ENCODE measurements at places on chromosomes 4 and X.

DNA sequence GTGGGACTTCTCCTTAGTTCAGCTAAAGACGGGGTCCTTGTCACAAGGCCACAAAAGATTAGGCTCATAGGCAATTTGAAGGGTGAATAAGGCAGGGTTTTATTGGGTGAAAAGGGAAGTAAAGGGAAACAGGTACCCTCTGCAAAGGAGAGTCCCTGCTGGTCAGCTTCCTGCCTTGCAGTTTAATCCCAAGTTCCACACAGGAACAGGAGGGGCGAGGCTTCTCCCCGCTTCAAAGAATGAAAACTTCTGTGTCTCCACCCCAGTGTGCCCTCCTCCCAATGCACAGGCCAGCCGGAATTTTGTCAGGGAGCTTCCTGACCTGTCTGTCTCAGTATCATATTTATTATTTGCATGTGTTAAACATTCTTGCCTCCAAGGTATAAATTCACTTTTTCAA, 37.1 kb downstream of the ITM2A start:
- no peak for DNase-seq

DNA sequence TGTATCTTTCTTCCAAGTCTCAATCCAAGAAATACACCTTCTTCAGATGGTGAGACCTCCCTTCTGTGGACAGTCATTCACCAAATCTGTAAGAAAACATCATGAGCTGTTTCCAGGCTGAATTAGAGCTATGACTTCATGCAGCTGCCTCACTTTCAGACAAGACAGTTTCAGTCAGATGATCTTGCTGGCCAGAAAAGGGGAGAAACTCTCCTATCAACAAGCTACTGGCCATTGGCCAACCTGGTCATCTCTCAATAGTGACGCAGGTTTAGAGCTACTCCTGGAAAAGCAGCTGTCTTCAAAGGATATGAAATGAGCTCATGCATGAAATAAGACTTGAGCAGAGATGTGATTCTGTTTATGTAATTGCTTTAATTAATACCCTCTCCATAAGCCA, 69.6 kb upstream of the NDP start:
- DNase-seq = no peak

DNA sequence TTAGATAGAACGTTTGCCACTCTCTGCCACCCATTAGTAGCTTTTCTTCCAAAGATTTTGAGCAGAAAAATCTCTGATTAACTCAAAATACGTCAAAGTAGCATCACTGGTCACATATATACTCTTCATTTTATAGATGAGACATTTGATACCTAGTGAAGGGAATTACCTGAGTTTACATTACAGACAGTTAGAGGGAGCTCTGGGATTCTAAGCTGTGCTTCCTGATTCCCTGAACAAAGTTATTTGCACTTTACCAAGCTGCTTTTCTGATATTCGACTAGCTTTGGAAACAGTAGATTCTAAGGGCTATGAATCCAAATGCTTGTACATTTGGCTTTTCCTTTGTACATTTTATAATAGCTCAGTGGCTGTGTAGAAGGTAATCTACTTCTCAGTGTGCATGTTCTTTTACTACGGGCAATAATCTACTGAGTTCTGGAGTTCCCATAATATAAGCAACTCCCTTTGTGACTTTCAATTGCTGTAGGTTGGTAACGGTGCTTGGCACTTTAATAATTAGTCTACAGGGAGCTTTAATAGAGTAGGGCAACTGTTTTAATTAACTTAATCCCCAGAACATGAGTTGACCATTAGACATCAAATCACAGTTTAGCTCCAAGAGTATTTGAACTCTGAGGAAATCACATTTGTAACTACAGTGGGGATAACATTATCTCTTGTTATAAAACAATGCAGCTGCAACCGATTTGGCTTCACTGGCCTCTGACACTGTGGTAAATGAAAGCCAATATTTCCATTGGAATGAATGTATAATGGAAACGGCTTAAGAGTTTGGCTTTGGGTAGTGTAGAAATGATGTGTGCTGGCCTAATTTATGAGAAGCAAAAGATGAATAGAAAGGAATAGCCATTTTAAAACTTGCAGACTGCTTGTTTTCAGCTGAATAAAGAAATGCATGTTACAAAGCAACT, 1602.4 kb downstream of the STIM2 start:
- no peak for DNase-seq

DNA sequence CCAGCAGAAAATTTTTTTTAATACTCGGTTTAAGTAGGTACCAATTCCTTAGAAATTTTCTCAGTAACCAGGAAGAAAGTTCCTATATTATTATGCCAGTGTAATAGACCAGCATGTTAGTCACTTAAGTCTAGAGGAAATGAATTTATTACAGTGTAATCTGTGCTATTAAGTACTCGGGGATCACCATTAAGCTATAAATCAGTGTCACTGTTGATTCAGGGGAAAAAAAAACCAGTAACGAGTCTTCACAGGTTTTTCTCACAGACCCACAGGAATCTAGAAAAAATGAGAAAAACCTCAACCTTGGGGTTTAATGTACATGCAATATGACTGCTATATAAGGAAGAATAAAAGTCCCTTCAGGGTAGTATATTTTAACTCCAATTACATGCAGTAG, 138.3 kb upstream of the IL1RAPL2 start:
- DNase-seq = no peak

DNA sequence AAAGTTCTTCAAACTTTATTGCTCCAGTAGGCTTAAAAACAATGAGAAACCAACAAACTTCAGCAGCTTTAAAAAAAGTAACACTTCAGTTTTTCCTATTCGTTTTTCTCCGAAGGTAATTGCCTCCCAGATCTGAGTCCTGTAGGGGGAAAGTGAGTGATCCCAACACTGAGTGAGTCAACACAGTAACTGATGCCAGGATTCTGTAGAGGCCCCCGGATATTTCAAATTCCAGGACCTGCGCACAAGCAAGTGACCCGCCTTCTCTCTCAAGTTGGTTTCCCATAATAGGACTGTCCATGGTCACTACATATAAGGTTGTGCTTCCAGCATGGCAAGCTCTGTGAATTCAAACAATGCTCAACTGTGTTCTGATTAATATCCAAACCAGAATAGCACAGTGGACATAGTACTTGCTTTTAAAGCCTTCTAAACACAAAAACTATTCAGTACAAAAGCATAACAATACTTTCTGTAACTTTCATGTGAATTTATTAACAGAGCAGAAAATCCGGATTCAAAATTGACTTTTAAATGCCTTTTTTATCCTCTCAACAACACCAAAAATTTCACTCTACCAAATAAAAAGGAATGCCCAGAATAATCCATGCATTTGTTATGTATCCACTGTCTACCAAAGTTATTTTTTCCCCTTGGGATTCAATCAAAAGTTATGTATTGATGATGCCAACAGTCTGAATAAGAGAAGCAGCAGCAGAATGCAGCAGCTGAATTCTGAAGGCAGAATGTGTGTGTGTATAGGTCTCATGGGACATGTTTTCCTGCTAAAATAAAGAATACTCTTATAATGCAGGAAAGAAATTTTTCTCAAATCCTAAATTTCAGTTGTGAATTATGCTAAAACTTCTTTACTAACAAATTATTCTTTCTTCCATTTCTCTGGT, at the start of gene DMD:
Gene DMD, minus strand, starts transcription at position 194 of the 905 bp plus-strand sequence. CDS start 237 bp downstream, outside the sequence.
- no peak for DNase-seq

GRCh38 chr4:25213347-25213979, 20.4 kb upstream of the PI4K2B start:
- DNase-seq = no peak

GRCh38 chr4:5527211-5527610, 181.1 kb downstream of the EVC2 start:
- no peak for DNase-seq

DNA sequence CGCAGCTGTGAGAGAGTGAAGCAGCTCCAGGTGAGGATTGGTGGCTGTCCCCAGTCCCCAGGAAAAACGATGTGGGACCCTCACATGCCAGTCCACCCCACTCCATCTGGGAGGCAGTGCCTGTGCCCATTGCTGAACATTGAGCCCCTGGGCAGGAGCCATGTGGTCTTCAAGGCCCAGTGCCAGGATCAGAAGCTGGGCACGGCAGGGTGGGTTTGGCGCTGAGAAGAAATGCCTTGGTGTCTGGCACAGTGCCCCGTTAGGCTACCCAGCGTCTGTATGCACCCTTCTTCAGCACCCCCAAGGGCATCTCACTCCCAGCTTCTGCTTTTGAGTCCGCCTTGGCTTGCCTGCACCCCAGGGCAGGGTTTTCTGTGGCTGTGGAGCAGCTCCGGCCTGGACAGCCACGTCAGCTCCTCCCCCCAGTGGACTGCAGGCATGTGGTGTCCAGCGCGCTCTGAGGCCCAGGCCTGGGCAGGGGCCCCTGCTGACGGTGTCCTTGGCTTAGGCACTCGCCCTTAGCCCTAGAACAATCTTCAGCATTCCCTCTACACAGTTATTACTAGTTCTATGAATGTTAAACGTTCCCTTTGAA, 28.6 kb downstream of the RGS12 start:
- no peak for DNase-seq

DNA sequence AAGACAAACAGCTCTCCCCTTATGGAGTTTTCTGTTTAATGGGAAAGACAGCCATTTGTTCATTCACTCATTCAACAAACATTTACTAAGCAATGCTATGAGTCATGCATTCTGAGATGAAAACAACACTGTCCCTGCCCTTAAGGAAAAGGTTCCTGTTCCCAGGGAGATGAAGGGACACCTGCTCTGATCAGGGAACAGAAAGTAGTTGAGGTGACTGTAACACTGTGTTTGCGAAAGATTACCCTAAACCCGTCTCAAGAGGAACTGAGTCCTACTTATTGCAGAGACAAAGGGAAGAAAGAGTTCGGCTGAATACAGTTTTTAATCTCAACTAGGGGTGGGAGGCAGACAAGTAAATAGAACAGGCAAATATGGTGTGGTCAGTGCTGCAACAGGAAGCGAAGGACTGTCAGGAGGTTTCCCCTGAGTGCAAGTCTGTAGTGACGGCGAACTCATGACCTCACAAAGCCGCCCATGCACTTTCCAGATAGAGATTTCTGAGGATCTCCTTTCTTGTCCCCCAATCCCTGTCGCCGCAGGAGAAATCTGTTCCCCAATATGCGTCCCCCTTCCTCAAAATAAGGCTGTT, 712 bp downstream of the STX18 start:
- no peak for DNase-seq

DNA sequence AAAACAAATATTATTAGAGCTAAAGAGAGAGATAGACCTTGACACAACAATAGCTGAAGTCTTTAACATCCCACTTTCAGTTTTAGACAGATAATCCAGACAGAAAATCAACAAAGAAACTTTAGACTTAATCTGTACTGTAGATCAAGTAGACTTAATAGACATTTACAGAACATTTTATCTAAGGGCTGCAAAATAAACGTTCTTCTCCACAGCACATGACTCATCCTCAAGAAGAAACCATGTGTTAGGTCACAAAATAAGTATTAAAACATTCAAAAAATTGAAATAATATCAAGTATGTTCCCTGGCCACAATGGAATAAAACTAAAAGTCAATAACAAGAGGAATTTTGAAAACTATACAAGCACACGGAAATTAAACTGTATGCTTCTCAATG, 1510.3 kb upstream of the PCDH10 start:
- DNase-seq = no peak

DNA sequence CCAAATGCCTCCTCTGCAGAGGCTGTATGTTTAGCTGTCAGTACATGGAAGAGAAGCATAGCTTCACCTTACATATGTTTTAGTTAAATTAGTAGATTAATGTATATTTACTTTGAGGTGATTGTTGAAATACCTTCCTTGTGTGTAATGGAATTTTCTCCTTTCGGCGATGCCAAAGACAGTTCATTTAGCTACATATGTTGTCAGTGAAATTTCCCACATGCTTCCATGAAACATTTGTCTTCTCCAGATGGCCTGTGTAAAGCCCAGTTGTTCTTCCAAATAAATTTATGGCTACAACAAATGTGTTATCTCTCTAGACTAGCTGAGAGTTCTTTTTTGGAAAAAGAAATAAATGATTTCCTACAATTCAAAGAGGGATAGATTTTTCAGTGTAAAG, 95.2 kb downstream of the GPAT3 start:
- no peak for DNase-seq

GRCh38 chrX:102883491-102883890, 53.6 kb upstream of the RAB40AL start:
- no peak for DNase-seq

- DNase-seq = no peak
Observed at GRCh38 chrX:150298841-150299551, 64.1 kb upstream of the MAMLD1 start.

DNA sequence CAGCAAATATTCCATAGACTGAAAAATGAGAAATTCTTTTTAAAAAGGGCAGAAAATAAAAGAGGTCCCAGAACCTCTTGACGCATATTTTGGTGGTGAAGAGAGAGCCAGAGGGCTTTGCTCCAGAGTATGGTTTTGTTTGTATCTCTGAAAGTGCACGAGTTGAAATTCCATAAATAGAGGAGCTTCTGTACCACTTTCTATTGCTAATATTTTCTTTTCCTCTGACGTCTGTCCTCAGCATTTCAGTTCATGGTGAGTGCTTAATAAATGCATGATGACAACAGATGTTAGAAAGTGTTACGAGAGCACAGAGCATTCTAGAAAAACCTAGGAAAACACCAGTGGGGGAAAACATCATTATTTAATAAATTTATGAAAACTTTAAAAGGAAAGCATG, 145.6 kb downstream of the AMELX start:
- no peak for DNase-seq

GRCh38 chr4:3286335-3287175, 6.3 kb upstream of the RGS12 start:
- DNase-seq = no peak

- no peak for DNase-seq
Observed at GRCh38 chrX:107709266-107709806, 66.3 kb downstream of the TSC22D3 start.

DNA sequence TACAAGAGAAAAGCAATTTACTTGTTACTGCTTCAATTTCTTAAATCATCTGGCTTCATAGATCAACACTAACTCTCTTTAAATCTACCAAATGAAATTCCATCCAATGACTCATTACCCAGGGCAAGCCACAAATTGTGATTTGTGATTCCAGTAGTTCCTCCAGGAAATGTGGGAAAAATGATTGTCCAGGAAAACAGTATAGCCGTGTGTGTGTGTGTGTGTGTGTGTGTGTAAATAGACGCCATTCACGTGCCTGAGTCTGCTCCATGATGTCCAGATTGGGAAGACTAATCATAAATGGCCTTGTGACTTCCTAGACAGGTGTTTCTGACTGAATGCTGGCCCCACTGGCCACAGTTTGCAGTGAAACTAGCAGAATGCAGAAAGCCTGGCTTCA, 121.3 kb downstream of the HS6ST2 start:
- DNase-seq = no peak

GRCh38 chrX:106404512-106404911, 207.3 kb upstream of the RADX start:
- DNase-seq = no peak

GRCh38 chrX:3204606-3205005, 141.8 kb downstream of the MXRA5 start:
- no peak for DNase-seq

DNA sequence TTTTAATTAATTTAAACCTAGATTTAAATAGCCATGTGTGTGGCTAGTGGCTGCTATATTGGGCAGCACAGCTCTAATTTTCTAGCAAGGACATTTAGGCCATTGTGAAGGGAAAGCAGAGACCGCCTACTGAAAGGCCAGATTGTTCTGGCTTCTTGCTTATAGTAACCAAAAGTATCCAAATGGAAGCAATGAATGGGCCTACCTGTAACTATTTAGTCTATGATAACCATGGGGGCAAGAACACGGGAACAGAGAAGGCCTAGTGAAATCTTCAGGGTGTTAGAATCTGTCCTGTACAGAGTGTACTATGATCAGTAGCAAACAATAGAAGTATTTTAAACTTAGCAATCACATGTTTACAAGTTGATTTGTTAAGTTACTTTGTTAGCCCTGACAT, 16.5 kb upstream of the HPRT1 start:
- DNase-seq = no peak
